Kidney (tissue), 22 donors: ENCODE measurements at places on chromosomes 11 and 22. TPM values are rescaled to one million over a fixed set of nuclear protein-coding genes. Genes with fewer than 3 reads are reported as not detected.

The UBASH3B gene
- polyA plus RNA-seq = 0.62 TPM

The CADM1 gene
- polyA plus RNA-seq = 24.0 TPM

The C11orf97 gene
- 1.5 TPM for polyA plus RNA-seq

- DNase-seq = no peak
These were observed 18.0 kb downstream of the PPP2R1B start for GRCh38 chr11:111748035-111748804.

DNA sequence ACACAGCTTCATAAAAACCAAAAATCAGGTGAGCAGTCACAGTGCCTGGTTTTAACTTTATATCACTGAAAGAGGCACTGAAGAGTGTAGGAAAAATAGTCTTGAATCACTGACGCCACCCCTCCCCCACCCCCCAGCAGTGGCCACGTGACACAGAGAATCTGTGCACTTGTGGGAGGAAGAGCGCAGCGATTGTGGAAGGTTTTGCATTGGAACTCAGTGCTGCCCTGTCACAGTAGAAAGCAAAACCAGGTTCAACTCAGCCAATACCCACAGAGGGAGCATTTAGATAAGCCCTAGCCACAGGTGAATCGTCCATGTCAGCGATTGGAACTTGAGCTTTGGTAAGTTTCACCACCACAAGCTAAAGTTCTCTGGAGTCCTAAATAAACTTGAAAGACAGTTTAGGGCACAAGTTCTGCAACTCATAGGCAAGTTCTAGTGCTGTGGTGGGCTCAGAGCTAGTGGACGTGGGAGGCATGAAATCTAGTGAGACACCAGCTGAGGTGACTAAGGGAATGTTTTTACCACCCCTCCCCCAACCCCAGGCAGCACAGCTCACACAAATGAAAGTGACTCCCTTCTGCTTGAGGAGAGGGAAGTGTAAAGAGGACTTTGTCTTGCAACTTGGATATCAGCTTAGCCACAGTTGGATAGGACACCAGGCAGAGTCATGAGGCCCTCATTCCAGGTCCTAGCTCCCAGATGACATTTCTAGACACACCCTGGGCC lies 13.3 kb downstream of the OR52B2 start:
- DNase-seq = no peak

GRCh38 chr11:46291441-46292150 lies 14.1 kb downstream of the CREB3L1 start:
- DNase-seq = no peak
